ENCODE measurements at places on chromosomes 2 and 18.

DNA sequence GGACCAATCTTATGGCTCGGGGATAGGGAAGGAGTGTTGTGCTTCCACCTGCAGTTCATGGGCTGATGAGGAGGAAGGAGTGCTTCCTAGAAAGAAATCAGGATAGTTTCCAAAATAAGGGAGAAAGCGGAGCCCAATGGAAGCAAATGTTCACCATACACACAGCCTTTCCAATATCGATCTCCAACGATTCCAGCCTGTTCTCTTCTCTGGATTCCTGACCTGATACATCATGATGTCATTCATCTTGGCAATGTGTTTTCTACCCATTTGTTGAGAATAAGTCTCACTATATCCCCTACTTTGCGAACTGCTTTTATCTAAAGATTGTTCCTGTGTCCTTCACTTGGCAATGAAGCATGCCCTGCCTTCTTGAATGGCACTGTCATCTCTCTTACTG, 205.3 kb upstream of the SIX2 start:
- DNase-seq = no peak

DNA sequence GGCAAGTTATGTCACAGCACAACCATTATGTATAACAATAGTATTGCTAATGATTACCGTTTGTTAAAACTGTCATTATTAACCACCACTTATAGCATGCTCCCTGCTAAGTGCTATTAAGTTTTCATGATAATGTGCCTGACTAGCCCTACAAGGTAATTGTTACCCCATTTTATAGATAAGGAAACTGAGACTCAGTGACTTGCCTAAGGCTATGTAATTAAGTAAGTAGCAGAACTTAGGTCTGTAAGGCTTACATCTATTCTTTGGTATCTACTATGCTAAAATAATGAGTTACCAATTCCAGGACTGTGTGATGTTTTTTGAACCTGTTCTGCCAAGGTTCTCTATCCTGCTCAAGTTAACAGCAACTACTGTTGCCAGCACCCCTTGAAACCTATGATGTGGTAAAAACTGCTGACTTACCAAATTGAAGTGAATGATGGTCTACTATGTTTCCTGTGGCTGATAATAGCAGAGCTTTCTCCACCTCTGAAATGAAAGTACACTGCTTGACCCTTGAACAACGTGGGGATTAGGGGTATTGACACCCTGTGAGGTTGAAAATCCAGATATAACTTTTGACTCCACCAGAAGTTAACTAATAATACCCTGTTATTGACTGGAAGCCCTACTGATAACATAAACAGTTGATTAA, 18.2 kb downstream of the ACVR2A start:
- DNase-seq = no peak

- no peak for DNase-seq
These were observed 18.5 kb downstream of the GPR35 start for GRCh38 chr2:240643811-240644150.

- no peak for DNase-seq
These were observed 65.7 kb downstream of the MCFD2 start for GRCh38 chr2:46849721-46850556.

DNA sequence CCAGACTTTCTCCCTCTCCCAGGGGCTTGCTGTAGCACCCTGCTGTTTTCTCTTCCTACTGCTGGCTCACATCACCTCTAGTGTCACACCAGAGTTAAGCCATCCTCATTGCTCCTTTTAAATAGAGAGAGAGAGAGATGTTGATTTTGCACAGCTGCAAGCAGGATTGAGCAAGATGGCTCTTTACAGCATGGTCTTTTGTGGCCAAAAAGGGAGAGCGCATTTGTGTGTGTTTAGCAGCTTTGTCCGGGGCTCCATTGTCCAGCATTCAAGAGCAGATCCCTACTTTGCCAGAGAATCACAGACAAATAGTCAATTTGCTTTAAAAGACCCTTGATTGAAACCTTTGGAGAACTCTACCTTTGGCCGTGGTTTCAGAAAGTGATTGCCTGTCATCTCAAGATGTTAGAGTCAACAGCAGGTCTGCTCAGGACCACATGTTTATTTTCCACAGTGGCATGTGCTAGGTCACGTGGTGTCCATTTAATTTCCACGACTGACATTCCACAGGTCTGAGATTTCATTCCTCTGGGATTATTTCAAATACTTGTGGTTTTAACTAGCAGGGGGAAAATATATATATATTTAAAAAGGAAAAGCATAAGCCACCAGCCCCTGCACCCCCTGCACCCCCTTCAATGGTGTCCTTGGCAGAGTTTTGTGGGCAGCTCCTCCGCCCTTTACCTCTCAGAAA, 359.9 kb upstream of the SLC14A2 start:
- peak; percentile 9 for DNase-seq

DNA sequence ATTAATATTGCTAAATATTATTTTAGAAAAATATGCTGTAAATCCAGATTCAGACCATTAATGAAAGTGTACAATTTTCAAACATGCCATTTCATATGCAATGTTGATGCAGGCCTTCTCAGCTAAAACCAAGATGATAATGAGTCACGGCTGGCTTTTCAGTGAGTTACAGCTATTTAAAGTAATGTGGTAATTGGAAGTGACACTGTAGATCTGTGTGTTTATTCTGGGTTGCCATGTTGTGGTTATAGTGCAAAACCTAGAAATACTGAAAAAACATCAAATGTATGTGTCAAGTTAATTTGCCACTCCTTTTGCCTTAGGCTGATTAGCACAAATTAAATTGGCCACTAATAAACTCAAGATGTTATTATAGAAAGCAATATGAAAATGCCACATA, 506.6 kb downstream of the ERBB4 start:
- no peak for DNase-seq

DNA sequence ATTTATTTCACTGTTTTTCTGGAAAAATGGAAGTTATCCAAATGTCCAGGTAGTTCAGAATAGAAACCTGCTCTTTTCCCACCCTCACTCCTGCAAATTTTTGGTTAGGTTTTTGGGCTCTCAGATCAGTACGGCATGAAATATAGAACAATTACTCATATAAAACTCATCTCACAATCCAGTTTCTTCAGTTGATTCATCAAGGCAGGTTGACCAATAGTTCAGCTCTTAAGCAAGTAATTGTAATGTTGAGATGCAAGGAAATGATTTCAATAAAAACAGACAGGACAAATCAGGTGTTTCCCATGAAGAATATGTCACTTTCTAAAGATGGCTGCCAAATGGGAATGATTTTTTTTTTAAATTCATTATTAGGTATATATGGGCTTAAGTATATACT, 2.0 kb downstream of the RAB27B start:
- DNase-seq = no peak

- DNase-seq = no peak
These were observed 98.6 kb downstream of the BCL2L11 start for GRCh38 chr2:111219285-111219684.

DNA sequence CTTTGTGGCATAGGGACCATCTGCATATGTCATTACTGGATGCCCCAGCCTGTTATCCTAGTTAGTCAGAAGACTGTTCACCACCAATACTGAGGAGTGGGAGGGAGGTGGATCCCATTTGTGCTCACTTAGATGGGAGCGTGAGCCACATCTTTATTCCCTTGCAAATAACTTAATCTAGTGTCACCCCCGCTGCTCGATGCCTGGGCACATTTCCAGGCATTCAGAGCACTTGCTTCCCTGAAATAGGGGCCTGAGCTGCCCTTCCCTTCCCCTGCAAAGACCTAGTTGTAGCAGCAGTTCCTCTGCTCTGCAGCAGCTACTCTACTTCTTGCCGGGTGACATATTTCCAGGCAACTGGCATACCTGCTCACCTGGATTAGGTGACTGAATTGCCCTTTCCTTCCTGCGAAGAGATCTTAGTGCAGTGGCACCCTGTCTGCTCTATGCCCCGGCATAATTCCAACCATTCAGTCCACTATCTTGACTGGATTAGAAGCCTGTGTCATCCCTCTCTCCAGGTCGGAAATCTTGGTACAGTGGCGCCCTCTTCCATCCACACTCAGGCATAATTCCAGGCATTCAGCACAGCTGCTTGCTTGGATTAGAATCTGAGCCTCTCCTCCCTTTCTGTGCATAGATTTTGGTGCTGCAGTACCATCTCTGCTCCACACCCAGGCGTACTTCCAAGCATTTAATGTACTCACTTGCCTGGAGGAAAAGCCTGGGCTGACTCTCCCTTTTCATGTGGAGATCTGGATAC, 1389.1 kb upstream of the TMEFF2 start:
- no peak for DNase-seq

DNA sequence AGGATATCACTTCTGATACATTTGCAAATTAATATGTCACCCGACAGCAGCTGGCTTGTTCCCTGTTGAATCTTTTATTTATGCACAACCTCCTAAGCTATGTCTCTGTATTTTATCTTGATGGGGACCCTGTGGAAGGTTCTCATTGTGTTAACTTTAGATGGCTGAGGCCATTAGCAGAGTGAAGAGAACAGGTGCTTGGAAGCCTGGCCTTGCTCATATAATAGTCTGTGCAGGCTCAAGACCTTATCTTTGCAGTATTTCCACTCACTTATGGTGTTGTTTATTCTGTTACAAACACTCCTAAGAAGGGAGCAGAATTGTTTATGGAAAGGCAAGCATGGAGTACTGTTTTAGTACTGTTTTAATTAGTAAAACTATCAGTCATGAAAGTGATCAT, 107.6 kb downstream of the SETBP1 start:
- no peak for DNase-seq
